Hematopoietic multipotent progenitor cell treated with erythropoietin and hydrocortisone succinate and interleukin-3 and kit ligand, for 8 days (in vitro differentiated cells): ENCODE measurements at places on chromosomes 6 and 20.

DNA sequence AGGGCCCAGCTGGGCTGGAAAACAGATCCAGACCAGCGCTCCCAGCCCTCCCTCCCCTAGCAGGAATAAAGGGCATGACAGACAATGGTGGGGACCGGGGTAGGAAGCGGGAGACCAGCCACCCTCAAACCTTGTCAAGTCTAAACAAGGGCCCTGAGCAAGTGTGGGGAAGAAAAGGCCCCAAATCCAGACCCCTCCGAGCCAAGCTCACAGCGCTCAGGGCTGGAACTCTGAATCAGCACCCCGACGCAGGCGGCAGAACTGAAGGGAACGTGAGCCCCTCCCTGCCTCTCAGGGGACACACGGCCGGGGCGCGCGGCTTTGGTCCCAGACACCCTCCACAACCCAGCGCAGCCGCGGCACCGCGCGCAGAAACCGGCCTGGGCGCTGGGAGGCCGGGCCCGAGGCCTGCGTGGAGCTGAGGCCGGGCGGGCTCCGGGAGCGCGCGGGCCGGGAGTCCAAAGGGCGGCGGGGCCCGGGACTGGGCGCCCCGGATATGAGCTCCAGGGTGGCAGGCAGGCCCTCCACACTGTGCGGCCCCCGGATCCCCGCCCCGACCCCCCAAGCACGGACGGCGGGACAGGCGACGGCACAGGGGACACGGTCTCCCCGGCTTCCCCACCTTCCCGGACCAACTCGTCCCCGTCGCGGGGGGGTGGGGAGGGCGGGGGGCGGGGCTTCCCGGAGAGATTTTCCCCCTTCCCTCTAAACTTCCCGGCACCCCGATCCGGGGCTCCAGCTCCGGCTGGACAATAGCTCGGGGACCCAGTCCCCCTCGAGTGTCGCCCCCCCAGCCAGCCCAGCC, 641 bp downstream of the TEAD3 start:
- DNase-seq, result no peak

DNA sequence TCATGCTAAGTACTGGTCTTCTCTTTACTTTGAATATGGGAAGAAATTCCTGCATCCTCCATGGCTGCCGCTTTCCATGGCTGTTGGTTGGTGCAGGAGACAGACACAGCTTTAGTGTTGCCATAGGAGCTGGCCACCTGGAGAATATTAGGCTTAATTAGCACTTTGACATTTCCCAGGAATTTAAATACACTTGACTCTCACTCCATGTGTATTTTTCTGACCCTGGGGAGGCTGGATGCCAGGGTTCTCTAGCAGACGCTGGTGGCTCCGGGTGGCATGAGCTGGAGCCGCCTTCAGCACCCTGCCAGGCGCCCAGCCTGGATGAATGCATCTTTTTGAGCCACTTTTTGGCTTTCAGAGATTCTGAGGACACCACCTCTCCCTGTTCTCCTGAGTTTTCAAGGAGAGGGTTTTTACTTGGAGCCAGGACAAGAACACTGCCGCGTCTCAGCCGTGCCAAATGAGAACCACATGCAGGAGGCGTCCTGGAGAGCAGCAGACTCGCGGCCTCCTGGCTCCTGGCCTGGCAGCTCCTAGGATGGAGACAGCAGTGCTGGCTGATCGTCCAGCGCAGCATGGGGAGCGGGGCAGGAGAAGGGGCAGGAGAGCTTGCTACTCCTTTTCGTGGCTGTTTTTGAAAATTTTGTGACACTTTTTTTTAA, 258.8 kb downstream of the SMOC2 start:
- no peak for DNase-seq

DNA sequence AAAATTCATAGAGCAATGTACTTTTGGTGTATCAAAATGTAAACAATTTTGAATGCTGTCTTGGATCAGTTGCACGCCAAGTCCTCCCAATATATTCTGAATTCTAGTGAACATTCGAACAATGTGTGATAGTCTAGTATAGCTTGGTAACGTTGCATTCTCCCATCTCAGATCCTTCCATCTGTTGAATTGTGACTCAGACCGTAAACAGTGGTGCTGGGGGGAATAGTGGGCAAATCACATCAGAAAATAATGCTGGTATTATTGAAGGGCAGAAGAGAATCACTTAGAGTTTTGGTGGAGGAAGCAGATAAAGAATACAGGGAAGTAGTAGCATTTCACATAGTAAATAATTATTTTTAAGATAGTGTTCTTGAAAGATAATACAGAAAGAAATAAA, 45.7 kb upstream of the PBOV1 start:
- DNase-seq, result no peak

- DNase-seq, result no peak
These were observed 43.3 kb downstream of the EPHA7 start for GRCh38 chr6:93376026-93376540.

DNA sequence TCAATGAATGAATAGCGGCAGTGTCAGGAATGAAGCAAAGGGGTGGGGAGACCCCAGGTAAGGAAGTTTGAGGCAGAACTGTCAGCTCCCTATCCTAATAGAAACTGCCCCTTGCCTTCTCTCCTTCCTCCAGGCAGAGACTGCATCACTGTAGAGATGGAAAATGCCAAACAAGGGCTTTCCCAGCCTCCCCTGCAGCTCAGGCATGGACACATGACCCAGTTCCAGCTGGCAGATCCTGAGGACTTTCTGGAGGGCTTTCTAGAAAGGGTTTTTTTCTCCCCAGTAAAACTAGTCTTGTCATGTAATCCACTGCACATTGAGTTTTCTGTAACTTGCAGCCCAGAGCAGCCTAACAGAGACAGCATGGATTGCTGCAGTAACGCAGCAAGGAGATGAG, 17.9 kb upstream of the PNPLA1 start:
- no peak for DNase-seq
